ENCODE measurements at places on chromosomes 12 and 14.

- peak; percentile 54 for DNase-seq
These were observed 54.4 kb upstream of the KCNA1 start for GRCh38 chr12:4855121-4855924.

DNA sequence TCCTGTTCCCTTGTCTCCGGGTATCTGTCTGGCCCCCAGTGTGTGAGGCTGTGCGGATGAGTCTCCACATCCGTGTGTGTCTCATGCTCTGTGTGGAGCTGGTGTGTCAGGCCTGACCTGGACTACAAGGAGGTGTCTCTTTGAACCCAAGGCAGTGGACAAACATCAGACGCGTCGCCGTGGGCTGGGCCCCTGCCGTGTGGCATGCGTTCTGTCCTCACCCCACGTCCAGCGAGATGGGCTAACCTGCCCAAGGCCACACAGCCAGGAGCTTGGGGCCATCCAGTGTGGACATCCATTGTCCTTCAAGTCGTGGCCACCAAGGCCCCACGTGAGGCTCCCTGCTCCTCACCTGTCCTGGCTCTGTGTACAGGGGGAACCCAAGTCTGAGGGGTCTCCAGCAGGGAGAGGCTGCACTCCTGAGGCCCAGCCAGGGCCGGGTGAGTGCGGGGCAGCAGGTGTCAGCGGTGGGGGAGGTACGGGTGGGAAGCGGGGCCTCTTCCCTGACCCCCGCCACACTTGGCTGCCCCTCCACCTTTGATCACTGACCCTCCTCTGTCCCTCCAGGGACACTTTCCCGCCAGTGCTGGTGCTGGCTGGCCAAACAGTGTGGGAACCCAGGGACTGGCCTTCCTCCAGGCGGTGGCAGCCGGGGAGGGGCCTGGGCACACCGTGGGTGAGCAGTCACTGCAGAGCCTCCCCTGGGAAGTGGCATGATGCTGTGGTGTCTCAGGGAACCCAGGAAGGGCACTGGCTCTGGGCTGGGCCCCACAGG is 48.5 kb downstream of the CYP46A1 start:
- no peak for DNase-seq

DNA sequence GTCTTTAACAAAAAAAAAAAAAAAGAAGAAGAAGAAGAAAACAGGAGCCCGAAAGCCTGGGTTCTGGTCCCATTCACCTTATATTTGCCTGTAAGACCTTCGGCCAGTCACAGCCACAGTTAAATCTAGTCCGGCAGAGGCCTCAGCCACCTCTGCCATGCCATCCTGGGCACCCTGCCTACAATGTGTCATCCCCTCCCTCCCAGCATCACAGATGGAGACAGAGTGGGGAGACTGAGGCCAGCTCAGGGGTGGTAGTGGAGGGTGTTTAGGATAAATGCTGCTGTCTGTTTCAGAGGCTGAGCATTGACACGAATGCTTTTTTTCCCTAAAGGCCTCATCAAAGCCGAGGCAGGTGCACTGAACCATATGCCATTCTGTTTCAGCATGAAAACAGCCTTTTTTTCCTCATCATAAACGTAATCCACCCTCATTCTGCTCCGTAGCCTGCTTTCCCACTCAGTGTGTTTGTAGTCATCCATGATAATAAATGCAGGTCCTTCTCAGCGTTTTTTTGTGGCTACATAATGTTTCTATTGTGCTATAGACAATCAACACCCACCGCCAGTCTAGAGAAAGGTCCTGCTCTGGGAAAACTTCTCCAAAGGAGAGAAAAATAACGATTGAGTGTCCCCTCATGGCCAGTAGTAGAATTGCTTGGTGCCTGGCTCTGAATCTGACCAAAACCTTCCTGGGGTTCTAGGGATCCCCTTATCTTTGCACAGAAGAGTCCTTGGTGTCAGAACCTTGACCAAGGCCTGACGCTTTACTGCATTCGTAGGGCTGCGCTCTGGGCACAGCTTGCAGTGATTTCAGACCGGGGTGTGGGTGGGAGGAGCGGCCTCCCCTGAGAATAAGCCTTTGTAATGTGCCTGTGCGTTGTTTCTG is 41.1 kb upstream of the TSPAN9 start:
- DNase-seq = no peak

DNA sequence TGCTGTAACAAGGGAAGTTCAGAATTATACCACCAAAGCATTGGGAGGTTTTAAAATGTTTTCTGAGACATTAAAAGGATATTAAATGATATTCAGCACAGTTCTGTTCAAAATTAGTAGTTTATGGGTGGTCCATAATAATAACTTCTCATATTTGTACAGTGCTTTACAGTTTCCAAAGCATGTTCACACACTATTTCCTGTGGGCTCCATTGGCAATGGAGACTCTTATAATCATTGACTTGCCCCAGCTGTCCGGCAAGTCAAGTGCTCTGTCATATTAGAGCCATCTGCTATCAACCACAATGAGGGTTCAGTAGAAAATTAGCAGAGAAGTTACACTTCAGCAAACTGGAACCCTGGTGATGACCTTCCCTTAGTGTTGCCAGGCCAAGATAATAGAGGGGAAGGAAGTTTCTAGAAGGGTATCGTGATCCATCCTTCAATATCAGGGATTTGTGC is 526.6 kb upstream of the CCDC196 start:
- no peak for DNase-seq

DNA sequence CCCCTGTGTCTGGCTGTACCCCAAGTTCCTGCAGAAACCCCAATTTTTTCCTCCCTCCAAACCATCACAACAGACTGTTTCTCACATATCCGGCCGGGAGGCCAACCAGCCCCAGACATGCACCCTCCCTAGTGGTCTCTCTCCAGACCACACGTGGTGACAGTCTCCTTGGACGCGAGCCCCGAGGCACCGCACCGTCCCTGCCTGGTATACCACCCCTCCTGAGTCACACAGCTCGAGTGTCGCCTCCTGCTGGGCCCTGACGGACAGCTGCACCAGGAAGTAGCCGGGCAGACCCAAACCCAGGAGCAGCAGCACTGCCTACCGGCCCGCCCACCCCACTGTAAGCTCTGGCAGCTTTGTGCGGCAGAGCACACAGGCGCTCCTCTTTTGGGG is 97.4 kb downstream of the RFLNA start:
- no peak for DNase-seq

DNA sequence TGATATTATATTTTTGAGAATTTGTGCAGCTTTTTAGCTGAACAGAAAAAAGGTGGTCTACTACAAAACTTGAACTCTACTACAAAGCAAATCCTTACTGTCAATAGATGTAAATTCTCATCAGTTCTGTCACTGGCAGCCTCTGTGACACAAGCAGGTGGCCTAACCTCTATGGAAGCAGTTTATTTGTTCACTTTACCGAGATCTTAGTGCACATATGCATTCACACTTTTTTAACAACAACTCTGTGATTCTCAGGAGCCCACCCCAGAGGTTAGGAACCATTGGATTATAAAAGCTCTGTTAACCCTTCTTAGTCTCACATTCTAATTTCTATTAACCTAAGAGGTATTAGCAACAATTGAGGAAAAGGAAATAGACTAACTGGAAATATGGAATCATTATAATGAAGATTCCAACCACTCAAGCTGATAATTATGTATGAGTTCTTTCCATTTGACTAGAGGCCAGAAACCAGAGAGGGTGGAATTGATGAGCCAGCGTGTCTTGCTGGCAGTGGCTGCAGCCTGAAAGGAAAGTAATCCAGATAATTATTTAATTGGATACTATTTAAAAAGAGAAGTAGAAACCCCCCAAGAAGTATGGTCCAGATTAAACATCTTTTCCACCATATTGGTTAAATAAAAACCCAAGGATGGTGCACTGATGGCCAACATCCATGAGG is 451.1 kb downstream of the TMEM117 start:
- DNase-seq = no peak

- DNase-seq = no peak
These were observed 17.0 kb downstream of the ZDHHC22 start for GRCh38 chr14:77124345-77125280.

DNA sequence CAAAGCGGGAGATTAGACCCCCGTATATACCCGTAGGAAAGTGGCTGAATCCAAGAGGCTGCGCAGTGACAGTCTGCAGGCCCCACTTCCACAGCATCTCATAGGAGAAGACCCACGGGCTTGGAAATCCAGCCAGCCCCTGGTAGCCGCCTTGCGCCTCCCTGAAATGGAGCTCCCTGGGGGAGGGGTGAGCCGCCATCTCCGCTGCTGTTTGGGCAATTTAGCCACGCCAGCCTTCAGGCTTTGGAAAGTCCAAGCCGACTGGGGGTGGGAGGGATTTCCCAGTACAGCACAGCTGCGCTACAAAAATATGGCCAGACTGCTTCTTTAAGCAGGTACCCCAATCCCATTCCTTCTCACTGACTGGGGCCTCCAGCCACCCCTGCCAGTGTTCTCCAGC is 53.4 kb downstream of the CAND1 start:
- no peak for DNase-seq

DNA sequence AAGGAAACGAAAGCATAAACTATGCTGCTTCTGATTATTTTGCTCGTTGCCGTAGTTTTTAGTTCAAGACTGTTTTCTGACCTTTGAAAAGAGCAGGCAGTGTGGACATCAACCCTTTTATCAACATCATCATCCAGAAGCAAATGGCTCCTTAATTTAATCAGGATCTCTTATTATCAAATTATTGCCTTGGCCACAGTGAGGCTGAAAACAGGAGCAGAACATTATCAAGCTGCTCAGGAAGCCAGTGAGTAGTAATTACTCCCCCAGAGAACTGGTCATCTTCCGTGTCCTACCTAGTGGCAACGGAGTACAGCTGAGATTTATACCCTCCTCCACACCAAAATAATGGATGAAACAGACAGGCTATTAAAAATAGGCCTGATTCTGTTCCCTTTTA is 2.2 kb upstream of the DIABLO start:
- DNase-seq = no peak

DNA sequence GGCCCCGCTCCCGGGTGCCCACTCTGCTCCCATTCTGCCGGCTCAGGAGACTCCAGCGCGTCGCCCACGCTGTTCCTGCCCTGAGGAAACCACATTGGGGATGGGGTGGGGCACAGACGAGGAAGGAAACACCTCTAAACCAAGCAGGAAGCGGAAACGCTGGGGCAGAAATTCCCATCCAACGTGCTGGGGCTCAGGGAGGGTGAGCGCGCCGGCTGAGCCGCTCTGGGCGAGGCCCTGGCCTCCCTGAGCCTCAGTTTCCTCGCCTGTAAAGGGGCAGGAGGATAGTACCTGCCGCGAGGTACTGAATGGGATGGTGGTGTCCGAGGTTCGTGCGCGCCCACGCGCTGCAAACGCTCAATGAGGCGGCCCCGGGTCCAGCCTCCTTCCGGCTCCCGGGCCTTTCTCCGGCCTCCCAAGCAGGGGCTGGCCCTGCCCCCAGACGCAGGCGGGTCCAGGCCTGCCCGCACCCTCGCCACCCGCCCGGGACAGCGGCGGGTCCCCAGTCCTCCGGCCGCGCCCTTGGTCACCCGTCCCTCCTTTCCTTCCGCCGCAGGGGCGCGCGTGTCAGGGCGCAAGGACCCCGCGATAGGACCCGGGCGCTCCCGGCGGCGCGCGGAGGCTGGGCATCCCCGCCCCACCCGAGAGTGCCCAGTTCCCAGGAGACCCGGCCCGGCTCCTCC is 673 bp downstream of the BEGAIN start:
- no peak for DNase-seq

DNA sequence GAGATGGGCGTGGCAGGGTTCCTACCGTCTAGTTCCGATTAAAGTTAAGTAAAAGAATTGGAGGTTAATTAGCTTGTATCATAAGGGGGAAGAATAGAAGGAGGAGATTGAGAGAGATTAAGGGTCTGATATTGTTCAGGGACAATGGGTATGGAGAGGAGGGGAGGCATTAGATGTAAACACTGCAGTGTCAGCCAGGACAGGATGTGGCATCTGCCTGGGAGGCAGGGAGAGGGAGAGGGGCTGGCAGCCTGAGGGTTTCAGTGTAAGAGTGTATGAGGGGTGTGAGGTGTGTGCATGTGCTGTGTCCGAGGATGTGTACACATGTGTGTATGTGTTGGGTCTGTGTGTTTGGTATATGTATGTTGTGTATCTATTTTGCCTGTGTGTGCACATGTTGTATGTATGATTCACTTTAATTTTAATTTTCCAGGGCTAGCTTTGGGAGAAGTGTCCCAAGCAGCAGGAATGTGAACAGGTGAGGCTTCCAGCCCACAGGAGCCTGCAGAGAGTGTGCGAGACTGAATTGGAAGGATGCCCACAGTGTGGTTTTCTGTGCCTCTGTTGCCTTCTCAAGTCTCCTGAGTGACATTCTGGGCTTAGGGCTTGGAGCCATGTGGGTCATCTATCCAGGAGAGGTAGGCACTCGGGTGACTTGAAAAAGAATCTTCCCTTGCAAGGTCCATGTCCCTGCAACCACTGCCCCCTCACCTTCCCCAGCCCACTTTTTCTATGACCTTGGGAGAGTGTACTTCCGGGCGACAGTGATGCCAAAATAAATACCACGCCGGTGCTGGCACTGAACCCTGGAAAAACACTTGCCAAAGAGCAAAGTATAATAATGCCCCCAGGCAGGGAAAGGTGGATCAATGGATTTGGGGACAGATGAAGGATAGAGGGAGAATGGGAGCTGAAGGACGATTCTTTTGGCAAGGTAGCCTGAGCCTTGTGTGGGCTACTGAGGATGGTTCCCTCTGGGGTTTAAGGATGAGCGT is 36.8 kb upstream of the DCD start:
- no peak for DNase-seq

DNA sequence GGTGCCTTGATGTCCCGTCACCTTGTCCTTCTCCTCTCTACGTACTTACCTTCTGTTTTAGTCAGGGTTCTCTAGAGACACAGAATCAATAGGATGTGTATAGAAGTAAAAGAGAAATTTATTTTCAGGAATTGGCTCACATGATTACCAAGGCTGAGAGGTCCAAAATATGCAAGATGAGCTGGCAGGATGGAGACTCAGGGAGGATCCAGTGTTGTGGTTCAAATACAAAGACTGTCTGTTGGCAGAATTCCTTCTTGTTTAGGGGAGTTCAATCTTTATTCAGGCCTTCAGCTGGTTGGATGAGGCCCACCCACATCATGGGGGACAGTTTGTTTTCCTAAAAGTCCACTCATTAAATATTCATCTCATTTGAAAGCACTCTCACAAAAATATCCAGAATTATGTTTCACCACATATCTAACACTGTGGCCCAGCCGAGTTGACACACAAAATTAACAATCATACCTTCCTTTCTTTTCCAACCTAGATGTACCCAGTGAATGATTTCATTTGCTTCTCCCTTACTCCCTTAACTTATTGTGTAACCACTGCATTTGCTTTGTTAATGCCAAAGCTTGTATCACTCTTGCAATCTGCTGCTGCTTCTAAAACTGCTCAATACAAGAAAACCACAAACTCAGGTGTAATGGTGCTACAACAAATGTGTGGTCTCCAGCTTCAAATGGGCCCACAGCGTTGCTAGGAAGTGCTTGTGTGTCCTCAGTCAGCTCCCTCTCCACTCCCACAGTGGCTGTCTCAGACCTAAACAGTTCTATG is 195.4 kb upstream of the ARHGAP5 start:
- no peak for DNase-seq

GRCh38 chr12:114425031-114425626 is 19.2 kb upstream of the TBX5 start:
- DNase-seq = no peak

DNA sequence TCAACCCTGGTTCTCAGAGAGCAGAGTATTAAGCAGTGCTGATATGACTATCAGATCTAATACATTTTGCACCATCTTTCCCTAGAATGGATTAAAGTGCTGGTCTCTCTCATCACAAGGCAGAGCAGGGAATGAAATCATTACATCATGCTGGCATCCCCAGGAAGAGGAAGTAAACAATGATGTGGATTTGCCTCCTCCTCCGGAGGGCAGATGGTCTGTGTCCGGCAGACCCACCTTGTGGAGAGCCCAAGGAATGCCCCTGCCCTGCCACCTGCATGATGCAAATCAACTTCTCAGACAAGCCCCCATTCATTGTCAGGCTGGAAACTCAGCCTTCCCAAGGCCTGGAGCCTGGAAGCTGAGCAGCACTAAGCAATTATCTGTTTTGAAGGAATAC is 1149.1 kb downstream of the VRK1 start:
- DNase-seq = no peak
